Islet precursor cell (in vitro differentiated cells): ENCODE measurements at places on chromosomes 4 and X.

- peak; percentile 49 for DNase-seq
Measured at GRCh38 chr4:60039908-60040307, 1160.2 kb upstream of the ADGRL3 start.

- DNase-seq = peak; percentile 89
Measured at GRCh38 chr4:183492791-183493222, 12.1 kb upstream of the ING2 start.

DNA sequence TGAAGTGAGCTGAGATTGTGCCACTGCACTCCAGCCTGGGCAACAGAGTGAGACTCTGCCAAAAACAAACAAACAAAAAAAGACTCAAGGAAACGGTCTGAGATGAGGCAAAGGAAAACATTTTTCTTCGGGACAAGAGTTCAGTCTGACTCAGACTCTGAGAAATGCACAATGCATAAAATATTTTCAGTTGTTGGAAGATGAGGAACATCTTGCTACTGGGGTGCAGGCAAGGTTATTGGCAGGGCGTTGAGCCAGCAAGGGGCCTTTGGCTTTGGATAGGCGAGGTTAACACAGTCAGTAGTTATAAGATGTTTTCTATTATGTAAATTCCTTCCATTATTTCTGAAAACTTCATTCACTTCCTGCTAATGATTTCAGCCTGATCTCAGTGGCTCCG, 96.1 kb upstream of the VCX start:
- DNase-seq = no peak

- peak; percentile 44 for DNase-seq
Measured at GRCh38 chr4:184094532-184095159, 123.0 kb downstream of the ENPP6 start.

GRCh38 chr4:169200361-169201030, 70.3 kb downstream of the SH3RF1 start:
- no peak for DNase-seq

- no peak for DNase-seq
Measured at GRCh38 chr4:94459462-94460161, 7.9 kb downstream of the PDLIM5 start.

GRCh38 chrX:115592997-115593734, 32.2 kb downstream of the PLS3 start:
- no peak for DNase-seq

- no peak for DNase-seq
Measured at GRCh38 chr4:80189956-80190677, 7.2 kb upstream of the PRDM8 start.

- no peak for DNase-seq
Measured at GRCh38 chr4:87758270-87758669, 41.1 kb upstream of the IBSP start.

DNA sequence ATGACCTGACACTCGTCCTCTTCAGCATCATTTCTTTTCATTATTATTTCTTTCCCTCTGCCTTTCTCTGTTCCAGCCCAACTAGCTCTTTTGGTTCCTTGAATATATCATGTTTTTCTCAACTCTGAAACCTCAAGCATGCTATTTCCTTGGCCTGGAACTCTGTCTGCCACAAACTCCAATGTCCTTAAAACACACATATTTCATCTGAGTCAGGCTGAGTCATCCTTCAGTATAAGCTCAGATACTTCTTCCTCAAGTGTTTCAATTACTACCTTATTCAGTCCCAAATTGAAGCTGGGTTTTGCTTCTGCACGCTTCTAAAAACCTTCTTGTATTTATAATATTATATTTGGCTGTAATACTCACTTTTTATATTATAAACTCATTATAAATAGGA, 424.2 kb downstream of the PDGFC start:
- peak; percentile 54 for DNase-seq

- no peak for DNase-seq
Measured at GRCh38 chrX:136967966-136968365, 65.8 kb downstream of the GPR101 start.

DNA sequence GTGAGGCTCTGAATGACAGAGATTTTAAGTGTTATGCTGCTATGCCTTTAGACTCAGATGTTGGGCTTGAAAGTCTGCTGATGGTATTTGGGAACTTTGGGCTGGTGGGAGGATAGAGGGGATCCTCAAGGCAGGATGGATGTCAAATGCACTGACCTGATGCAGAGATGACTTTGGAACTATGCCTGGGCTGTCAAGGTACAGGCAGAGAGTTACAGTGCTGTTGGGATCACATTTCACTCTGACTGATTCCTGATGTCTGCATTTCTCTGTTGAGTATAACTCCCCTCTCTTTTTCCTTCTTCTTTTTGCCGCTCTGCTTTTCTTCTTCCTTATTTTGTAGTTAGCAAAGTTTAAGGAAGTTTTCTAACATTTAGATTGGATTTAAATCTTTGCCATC, 271.8 kb upstream of the ARX start:
- no peak for DNase-seq
